ENCODE measurements at places on chromosomes 1 and 21.

- DNase-seq = no peak
Observed at GRCh38 chr21:32352526-32352925, 40.3 kb downstream of the URB1 start.

GRCh38 chr1:2090216-2090890 lies 40.1 kb downstream of the PRKCZ start:
- no peak for DNase-seq

DNA sequence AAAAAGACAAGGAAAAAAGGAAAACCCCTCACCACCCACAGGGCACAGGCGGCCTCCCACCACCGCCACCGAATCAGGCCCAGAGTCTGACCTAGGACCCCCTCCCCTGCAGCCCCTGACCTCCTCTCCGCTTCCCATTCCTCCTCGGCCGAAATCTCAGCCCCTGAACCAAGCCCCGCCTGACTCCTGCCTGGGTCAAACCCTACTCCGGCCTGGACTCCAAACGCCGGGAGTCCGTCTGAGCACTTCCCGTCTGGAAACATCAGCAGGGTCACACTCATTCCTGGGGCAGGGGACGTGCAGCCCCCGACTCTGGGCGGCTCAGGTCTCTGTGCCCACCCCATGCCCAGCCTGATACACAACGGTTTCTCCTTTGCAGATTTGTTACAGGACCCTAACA lies 26.4 kb upstream of the SUMO3 start:
- DNase-seq = no peak

- no peak for DNase-seq
Observed at GRCh38 chr1:159091607-159092031, 15.1 kb upstream of the AIM2 start.

DNA sequence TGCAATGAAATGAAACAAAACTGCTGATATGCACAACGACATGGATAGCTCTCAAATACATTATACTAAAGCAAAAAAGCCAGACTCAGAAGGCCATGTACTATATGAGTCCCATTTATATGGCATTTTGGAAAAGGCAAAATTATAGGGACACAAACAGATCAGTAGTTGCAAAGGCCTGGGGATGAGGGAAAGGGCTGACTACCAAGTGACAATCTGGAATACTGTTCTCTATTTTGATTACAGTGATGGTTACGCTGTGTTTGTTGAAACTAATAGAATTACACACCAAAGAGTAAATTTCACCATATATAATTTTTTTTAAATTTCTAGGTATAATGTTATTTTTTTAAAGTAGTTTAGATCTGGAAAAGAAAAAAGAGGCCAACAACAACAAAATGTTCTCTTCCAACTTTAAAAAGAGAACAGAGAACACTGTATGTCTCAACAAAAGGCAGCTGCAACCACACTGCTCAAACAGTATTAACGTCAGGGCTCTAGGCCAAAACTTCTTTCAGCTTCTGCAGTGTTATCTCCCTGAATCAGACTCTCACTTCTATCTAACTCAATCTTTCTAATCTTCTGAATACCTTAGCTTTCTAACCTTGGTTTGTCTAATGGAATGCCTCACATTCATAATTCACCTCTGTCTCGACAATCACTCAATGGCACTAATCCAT lies 75.8 kb downstream of the FOXJ3 start:
- no peak for DNase-seq

DNA sequence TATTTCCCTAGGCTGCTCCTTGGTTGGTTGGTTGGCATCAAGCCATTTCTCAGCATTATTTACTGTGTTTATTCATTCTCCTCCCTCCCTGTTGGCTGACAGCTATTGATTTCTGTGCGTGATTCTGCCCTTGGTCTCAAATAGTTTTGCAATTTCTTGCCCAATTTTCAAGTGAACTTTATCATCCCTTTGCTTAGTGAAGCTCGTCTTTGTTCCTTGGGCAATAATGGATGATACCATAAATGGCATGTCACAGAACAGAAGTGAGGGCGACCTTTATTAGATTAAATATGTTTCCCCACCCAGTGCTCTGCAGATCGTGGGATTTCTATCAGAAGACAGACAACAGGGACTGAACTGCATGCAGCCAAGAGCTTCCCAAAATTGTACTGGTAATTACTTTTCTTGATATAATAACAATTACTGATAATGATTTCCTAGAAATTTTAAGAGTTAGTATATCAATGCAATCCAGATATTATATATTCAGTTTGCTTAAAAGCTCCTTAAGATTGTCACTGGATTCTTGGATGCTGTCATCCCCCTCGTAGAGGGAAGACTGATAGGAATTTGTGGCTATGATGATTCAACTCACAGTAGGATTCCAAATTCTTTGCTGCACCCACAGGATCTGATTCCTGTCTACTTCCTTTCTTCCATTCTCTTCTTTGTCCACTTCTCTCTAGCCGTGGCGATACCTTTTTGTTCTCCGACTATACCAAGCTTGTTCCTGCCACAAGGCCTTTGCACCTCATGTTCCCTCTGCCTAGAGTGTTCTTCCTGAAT lies 122.1 kb upstream of the KAZN start:
- DNase-seq = no peak

- DNase-seq = no peak
Observed at GRCh38 chr1:174158767-174159251, 511 bp upstream of the RABGAP1L start.

DNA sequence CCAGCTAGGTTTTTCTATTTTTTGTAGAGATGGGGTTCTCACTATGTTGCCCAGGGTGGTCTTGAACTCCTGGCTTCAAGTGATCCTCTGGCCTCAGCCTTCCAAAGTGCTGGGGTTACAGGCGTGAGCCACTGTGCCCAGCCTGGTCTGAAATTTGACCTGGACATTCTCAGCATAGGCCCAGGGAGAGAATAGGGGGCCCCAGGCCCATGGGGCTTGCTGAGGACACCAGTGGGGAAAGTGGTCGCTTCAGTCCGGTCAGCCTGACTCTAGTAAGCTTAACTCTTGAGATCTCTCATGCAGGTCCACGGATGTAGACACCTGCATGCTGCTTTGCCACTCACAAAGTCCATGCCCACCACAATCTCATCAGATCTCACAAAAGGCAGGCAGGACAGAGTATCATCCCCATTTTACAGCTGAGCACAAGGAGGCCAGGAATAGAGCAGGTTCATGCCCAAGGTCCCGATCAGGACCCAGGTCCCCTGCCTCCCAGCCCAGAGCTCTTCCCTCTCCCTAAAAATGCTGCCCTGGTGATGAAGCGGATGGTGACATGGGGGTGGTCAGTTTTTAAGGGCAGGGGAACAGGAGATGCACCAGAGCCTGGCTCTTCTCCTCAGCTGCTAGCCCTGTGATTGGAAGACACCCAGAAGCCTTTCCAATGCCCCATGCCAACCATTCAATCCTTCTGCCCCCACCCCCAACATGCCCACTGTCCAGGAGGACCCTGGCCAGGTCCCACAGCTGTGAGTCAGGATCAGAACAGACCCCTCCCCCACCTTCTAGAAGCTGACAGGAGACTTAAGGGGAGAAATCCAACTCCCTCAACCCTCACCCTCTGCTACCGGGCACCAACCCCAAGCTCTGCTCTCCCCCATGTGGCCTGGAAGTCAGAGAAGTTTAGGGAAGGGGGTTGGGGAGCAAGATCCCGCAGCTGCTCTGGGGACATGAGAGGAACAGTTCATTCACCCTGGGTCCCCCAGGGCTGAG lies 1.8 kb downstream of the FHL3 start:
- no peak for DNase-seq

GRCh38 chr21:33390479-33390878 lies 12.7 kb upstream of the IFNGR2 start:
- no peak for DNase-seq

- DNase-seq = no peak
Observed at GRCh38 chr1:12764016-12764415, 9.5 kb upstream of the PRAMEF12 start.

GRCh38 chr1:119966020-119966419 lies 69.7 kb upstream of the ADAM30 start:
- no peak for DNase-seq

- DNase-seq = no peak
Observed at GRCh38 chr1:208052926-208053407, 142.0 kb upstream of the CD34 start.

DNA sequence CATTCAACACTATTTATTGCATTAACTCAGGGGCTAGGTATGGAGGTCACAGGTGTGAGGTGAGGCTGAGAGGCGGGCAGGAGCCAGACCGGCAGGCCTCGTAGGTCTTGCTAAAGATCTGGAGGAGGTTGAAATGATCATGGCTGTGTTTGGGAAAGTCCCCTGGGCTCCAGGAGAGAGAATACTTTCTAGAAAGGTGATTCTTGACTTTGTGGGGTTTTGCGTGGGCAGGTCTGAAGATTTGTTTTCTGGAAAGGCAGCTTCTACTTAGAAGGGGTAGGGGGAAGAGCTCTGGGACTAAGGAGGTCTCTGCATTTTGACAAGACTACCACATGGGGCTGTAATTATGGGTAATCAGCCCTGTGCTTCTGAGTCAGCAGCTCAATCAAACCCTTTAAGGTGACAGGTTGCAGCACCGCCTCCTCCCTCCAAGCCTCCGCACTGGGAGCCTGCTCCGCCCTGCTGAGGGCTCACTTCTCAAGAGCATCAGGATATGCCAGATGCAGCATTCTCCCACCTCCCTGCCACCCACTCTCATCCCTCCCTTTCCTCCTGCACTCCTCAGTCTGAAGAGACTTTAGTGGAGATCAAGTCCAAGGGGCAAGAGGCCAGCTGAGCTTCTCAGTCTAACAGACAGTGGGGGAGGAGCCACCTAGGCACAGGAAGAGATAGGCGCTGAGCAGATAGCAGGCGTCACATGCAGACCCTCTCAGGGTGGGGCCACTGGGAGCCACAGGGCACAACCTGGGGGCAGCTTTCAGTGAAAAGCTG lies 30.5 kb downstream of the SLC30A1 start:
- DNase-seq = no peak
